ENCODE measurements at places on chromosomes 5 and 9. TPM values are rescaled to one million over a fixed set of nuclear protein-coding genes. Genes with fewer than 3 reads are reported as not detected.

DNA sequence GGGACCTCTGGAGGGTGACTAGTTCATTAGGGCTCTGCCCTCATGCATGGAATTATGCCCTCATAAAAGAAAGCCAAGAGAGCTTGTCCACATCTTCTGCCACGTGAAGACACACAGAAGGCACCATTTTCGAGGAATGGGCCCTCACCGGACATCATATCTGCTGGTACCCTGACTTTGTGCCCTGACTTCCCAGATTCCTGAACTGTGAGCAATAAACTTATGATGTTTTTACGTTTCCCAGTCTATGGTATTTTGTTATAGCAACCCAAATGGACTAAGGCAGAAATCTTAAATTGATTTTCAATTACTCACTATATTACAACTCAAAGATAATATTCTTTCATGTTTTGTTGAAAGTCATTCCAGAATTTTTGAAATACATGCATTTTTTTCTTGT is 163.8 kb upstream of the PAPPA start:
- no peak for DNase-seq

DNA sequence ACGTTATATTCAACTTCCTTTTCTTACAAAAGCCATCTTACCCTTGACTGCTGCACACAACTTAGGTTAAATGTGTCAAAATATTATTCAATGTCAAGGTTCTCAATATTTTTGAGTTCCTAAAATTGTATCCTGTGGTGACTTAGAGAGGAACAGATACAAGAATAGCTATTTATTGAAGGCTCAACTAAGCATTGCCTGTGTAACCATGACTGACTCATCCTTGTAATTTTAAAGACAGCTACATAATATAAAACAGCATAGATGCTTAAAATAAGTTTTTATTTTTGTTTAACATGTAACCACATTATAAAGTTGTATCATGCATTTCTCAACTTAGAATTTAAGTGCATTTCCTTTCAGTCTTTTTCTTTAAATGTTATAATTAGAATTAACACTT is 312.9 kb upstream of the RGMB start:
- no peak for DNase-seq

DNA sequence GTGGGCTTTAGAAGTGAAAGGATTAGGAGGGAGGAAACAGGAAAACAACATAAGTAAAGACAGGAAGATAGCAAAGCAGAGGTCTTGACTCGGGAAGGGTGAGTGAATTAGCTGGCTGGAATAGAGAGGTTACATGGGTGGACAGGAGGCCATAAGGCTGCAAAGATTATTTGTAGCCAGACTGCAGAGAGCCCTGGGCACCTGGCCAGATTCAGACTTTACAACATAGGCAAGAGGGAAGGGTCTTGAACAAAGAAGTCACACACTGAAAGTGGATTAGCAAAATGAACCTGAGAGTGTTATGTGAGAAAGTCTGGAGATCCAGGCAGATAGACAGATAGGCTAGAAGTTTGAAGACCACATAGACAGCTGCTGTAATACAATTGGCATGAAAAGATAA is 29.7 kb upstream of the CER1 start:
- DNase-seq = no peak

- no peak for DNase-seq
Measured at GRCh38 chr9:1804128-1804865, 210.8 kb upstream of the SMARCA2 start.

DNA sequence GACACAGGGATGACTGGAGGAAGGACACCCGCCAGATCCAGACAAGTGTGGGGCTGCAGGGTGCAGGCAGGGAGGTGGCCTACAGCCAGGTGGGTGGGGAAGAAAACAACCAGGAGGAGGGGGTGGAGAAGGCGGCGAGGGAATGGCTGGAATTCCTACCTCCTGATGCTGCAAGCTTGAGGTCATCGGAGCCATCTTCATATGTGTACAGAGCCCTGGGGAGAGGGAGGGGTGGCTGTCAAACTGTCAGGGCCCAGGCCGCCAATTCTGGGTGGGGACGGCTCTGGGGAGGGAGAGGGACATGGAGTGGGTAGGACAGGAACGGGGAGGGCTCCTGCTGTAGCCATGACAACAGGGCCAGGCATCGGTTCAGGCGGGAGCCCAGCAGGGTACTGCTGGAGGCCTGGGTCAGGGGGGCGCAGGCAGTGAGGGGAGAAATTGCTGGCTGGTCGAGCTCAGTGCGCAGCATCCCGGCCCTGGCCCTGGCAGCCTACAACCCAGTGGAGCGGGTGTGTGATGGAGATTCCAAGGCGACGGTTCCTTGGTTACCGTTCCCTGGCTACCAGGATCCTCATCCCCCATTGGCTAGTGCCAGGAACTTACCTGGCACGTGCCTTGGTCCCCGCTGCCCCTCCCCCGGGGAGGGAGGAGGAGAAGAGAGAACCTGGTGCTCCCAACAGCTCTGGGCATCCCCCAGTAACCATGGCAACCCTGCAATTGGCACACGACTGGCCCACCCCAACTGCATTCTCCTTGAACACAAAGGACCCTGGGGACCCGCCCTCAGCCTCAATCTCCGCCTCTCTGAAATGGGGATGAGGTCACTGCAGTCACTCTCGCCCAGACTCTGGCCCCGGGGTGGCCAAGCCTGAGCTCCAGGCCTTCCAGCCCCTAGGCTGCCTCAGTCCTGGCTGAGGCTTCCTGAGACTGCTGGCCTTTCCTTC is 4.5 kb downstream of the DBN1 start:
- DNase-seq = peak; percentile 51

DNA sequence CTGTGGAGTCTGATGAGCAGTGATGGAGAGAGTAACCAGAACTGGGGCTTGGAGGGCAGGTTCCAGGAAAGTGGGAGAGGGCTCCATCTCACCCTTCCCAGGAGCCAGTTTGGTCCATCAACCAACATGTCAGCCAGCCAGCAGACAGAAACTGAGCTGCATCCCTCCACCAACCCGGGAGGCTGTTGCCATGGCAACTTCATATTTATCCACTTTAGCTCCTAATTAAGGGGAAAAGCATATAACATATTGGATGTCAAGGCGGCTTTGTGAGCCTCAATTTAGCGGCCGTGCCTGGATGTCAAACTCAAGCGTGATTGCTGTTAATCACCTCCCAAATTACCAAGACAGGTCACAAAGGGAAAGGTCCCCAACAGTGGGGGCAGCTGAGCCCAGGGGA is 81.5 kb upstream of the ARAP3 start:
- DNase-seq = no peak

GRCh38 chr9:38526591-38526990 is 93.8 kb downstream of the ANKRD18A start:
- no peak for DNase-seq

GRCh38 chr9:138048184-138048583 is 170.6 kb downstream of the CACNA1B start:
- no peak for DNase-seq

- DNase-seq = no peak
Measured at GRCh38 chr5:2205596-2206226, 323.0 kb upstream of the IRX4 start.

DNA sequence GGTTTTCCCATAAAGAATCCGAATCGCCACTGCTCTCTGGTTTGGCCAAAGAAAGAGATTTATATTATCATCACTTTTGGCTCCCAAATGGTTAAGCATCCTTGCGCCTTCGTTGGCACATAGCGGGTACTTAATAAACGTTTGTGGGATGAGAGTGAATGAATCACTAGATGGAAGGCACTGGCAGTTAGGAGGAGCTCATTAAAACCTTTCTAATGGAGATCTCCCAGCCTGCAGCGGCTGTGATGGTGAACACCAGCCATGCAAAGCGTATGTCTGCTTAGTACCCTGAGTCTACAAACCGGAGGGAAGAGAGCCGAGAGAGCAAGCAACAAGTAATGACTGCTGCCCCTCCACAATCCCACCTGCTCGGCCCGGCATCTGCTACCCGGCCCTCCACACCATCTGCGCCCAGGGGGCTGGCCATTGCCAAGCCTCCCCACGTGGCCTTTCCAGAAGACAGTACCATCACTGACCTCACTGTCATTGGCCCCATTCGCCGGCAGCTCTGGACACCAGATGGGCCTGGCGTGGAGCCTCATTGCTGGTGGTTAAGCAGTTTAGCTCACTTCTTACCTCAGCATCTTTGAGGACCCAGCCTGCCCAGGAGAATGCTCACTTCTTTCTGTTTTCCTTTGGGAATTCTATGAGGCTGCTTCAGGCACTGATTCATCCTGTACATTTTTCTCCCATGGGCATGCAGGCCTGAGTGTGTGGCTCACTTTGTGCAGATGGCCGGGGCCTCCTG is 39.3 kb upstream of the ANKRD33B start:
- DNase-seq = peak; percentile 93

DNA sequence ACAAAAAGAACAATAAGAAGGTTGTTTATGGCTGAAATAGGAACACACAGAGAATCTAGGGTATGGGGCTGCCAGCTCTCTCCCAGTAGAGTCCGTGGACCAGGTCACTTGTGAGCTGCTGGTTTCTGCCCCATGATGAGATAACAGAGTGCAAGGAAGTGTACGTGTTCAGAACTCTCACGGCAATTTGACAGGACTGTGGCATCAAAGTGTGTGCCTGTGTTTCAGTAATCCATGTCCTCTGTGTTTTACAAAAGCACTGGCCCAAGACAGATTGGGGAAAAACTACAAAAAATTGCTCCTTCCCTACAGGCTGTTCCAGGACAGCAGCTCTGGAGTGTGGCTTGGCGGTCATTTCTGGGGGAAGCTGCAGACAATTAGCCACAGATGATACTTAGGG is 184.6 kb downstream of the AUH start:
- no peak for DNase-seq

GRCh38 chr9:125284855-125285254 is 23.2 kb downstream of the GAPVD1 start:
- no peak for DNase-seq

- no peak for DNase-seq
Measured at GRCh38 chr9:124210697-124211096, 47.1 kb upstream of the NEK6 start.

DNA sequence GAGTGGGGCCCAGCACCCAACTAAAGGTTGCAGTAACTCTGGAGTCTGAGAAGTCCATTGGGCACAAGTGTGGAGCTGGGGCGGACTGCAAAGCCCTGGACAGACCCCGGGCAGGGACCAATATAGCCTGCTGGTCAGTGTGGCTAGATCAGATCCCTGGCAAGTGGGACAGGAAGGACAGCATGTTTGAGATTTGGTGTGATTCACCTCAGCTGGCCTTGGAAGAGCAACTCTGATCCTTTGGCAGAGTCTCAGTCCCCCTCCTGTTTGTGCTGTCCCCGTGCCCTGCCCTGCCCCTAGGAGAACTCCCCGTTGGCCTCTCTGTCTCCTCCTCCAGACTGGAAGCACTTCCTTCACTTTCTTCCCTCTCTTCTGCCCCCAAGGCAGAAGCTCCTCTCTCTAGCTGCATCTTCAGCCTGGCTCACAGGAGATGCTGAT is 255.3 kb downstream of the FSTL4 start:
- no peak for DNase-seq

- DNase-seq = no peak
Measured at GRCh38 chr9:109311731-109312130, 9.1 kb downstream of the EPB41L4B start.

DNA sequence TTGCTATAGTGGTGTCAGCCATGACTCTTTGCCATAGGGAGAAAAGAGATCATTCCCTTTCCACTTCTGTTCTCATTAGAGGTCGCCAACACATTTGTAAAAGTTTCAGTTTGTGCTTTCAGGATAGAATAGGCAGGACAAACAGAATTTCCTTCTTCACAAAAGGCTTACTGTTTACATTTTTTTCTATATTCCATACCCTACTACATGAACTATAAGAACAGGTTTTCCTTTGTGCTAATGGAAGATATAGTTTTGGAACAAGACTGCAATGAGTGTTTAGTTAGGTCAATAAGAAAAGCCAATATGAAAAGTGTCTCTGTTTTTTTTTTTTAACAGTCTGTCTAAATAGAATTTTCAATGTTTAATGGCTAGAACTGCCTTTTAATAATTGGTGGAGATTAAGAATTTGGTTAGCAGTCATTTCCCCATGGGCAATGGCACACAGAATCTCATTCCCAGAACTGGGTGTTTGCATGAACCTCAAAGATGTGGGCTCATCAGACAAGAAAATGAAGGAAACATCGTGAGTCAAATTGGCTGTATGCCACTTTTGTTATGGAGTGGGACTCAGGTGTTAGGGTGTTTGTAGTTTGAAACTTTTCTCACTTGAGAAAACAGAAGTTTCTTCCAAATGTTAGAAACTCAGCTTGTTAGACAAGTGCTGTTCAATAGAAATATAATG is 75.2 kb upstream of the PRLR start:
- DNase-seq = no peak

DNA sequence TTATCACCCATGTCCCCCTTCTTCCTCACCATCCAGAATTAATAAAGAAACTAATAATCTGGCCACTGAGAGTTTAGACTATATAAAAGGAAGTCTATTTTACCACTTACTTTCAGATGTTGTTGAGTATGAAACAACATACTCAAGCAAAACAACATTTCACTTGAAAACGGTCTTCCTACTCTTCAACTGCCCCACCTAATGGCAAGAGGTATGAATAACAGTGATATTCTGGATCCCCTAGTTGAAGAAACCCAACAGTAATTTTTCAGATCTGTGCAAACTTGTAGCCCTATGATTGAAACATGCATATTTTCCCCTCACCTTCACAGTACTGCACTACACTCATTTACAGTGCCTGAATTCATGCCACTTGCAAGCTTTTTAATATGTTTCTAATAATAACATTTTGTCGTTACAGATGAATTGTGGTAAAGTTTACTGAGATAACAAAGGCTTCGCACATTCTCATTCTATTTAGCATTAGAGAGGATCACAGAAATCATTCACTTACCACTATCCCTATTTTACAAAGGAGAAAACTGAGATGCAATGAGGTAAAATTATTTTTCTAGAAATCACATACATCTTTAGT is 267.9 kb upstream of the PDE4D start:
- no peak for DNase-seq

DNA sequence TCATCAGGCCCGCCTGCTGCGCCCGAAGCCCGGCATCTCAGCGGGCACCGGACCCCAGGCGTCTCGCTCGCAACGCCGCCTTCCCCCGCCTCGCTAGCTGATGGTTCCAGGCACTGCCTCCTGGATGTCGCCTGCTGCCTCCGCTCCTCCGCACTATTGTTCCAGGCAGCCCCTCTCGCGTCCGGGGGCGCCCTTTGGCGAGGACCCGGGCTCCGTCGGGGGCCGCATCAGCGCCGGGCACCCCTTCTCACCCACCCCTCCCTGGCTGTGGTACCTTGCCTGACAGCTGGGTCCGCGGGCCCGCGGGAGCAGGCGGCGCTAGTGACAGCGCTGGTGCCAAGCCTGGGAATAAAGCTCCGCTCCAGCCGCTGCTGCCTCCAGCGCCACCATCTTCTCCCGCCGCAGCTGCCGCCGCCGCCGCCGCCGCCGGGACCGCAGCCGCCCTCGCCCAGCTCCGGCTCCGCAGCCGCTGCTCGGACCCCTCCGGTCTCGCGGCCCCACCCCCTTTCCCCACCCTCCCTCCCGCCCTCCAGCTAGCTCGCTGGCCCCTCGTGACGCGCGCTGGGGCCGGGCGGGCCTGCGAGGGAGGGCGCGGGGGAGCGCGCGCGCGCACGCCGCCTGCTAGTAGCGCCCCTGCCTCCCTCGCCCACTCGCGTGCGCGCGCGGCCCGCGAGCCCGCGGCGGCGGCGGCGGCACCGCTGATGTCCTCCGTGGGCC is at the start of gene APBA1:
Gene APBA1 (minus strand): TSS at position 493 of the 717 bp plus-strand sequence.
- no peak for DNase-seq

The FOXI1 gene
- not detected for polyA plus RNA-seq

The PDCD1LG2 gene
- polyA plus RNA-seq = 61.9 TPM

The GKAP1 gene
- 1.5 TPM for polyA plus RNA-seq

The CYLC2 gene
- not detected for polyA plus RNA-seq

The ADAMTS6 gene
- 28.0 TPM for polyA plus RNA-seq

The EQTN gene
- not detected for polyA plus RNA-seq

The PCDHGB1 gene
- 2.2 TPM for polyA plus RNA-seq

The ABLIM3 gene
- polyA plus RNA-seq = 14.0 TPM

The SPATA31E1 gene
- polyA plus RNA-seq = not detected

The SH2D3C gene
- polyA plus RNA-seq = 0.06 TPM

The PCDHGA10 gene
- polyA plus RNA-seq = 3.9 TPM

Data from BJ (cell line).